ENCODE measurements at places on chromosomes 6 and 20. TPM values are rescaled to one million over a fixed set of nuclear protein-coding genes. Genes with fewer than 3 reads are reported as not detected.

DNA sequence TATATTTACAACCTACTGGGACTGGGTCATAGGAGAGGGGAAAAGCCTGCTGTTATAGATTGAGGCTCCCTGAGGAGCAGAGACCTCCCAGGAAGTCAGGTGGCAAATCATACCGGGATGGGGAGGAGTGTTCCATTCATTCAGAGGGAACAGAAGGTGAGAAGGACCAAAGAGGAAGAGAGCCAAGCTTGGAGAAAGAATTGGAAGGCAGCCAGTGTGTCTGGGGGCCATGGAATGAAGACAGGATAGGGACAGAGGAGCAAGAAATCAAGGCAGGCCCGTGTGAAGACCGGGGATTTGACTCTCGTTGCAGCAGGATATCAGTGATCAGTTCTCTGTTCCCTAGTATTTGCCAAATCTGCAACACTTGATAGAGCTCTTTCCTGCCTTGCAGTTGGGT is 5.7 kb upstream of the ZNF217 start:
- no peak for DNase-seq

- no peak for DNase-seq
These were observed 70.0 kb upstream of the AHI1 start for GRCh38 chr6:135567375-135568083.

DNA sequence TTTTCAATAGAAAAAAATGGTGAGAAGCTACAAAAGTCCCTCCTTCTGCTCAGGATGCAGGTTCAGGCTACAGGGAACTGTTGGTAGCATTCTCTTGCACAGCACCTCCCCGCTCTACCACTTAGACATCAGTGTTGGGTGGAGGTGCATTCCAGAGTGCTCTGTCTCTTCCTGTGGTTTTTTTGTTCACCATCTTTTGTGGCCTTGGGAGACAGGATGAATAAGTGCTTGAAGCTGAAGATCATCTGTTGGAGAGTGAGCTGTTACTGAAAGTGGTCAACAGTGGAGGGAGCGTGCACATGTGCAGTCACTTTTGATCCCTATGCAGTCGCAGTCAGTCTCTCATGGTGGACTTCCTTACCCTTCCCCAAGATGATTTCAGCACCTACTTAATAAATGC is 16.6 kb upstream of the BTBD3 start:
- DNase-seq = no peak

GRCh38 chr6:168278904-168279303 is 40.7 kb downstream of the DACT2 start:
- no peak for DNase-seq

DNA sequence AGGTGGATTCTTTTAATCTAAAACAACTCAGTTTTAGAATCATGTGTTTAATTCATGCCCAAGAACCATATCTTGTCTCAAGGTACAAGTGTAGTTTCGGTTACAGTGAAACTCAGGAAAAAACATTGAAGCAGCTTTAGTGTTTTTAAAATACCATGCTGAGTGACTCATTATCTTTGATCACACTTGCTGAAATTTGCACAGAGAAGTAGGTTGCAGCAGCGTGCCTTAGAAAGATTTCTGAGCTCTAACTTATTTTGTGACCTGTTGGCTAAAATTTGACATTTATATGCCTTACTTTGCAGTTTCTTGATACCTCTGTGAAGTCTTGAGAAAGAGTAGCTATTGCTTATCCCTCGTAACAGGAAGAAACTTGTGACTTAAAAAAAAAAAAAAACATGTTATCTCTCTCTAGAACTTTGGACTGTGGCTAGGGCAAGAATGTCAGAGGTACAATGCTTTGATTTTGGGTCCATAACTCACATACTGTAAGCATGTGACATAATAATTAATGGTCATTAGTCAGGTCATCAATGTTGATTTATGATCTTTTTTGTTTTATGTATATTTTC is 34.5 kb upstream of the FUCA2 start:
- DNase-seq = no peak

- peak; percentile 53 for DNase-seq
These were observed 131.8 kb downstream of the TIAM2 start for GRCh38 chr6:155126727-155127439.

DNA sequence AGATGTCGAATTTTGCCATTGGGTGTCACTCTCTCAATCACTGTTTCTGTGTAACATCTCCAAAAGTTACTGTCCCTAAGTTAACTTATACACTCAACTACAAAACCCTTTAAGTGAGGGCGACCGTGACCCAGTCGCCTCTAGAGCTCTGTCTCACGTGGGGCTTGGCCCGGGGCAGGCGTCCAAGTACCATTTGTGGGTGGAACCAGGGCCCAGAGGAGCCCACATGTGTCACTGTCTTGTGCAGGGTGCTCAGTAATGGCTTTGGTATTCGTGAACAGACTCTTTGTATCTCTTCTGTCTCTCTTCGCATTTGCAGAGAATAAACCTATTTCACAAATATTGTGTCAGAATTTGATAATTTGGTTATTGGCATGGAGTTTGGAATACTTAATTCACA is 109.9 kb upstream of the THBS2 start:
- no peak for DNase-seq

- no peak for DNase-seq
These were observed 67.6 kb downstream of the AFG1L start for GRCh38 chr6:108362455-108362854.

DNA sequence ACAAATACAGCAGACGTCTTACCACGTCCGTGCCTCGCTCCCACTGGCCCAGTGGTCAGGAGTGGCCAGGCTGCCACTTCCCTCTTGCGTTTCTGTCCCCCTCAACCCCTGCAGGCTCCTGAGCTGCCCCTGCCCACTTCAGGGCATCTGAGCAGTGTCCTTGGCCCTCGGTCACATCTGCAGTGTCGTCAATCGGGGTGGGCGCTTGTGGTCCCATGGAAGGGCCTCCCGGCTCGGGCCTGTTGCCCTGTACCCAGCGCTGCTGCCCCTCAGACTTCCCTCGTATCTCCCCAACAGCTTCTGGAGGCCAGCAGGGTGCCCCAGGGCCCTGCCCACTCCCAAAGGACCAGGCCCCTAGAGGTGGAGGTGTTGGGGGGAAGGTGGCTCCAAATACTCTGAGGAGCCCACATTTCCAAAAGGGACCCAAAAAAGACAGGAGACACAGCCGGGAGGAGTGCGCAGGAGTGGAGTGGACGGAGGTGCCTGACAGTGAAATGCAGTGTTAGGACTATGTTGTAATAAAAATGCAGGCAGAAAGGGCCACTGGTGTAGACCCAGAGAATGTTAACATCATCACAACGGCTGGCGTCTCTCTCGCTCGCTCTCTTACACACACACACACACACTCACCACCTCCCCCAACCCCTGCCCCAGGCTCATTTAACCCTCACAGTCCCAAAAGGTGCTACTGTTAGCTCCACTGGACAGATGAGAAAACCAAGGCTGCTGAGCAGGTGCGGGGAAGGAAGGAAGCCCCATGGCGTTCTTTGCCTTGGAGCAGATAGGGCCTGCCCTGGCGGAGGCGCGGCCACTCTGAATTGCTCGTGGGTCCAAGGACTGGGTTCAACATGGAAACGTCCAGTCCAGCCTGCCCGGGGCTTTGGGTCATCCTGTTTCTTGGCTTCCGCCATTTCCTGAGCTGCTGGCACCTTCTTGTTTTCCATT is 343.9 kb downstream of the ZFAND3 start:
- no peak for DNase-seq

GRCh38 chr6:28880894-28881780 is 42.6 kb downstream of the TRIM27 start:
- peak; percentile 65 for DNase-seq

GRCh38 chr20:60573003-60573680 is 614.9 kb downstream of the CDH26 start:
- no peak for DNase-seq

DNA sequence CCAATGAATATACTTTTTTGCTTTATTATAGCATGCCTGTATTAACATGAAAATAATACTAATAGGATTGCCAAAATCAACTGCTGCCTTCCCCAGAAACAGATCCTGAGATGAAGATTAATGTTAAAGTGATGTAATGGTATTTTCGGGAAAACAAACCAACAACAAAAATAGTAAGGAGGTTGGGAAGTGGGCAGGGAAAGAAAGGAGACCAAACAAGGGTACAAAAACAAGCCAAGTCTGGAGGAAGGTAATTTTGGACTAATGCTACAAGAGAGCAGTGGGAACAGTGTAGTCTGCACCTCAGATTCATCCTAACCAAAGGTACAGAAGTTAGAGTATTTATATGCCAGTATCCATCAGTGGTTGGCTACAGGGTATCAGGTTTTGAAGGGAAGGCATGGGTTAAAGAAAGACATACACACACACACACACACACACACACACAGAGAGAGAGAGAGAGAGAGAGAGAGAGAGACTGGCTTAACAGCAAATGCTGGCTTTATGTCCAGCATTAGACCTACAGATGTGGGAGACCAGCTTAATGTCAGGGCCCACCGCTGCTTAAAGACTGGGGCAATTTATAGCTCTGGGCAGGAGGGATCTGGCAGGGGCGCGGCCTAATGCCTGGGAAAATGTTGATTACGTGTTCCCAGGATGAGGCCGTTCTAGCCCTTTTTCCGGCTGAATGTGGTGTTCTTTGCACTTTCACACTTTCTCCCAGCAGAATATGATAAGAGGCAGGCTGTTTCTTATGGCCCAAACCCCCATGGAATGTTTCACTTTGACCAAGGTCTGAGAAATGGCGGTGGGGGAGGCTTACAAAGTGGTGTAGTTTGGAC is 3.8 kb upstream of the SLC17A1 start:
- DNase-seq = no peak

GRCh38 chr6:166313255-166314070 is 5.3 kb upstream of the PRR18 start:
- DNase-seq = peak; percentile 50

DNA sequence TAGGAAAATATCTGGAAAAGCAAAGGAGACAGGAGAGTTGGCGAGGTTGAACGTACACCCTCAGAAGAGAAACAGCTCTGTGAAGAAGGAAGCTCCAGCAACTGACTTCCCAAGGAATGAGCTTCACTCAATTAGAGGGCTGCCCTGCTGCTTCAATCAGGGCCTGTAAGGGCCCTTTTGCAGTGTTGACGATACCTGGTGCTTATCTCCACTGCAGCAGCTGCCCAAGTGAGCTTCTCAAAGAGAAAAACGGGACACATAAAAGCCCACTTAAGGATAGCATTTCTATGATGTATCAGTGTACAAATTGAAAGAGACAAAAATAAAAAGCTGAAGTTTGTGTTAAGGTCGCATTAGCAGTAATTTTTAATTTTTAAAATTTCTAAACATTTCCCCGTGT is 16.4 kb downstream of the SEC63 start:
- DNase-seq = no peak

GRCh38 chr6:37624606-37625574 is 72.8 kb downstream of the MDGA1 start:
- DNase-seq = peak; percentile 47

DNA sequence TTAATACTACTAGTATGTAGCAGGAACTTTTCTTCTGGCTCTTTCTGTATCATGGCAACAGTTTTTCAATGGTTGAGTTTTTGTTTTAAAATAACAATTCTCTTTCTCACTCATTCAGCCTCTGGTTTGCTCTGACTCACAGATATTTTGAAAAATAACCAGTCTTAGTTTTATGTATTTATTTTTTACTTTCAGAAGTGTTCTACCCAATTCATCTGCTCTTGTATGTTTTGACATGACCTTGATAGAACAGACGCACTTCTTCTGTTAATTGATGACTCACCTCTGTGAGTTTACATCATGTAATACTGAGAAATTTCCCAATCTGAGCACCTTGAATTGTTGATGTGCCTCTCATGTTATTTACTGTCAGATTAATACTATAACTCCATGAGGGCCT is 178.9 kb downstream of the SASH1 start:
- DNase-seq = no peak

GRCh38 chr20:59152559-59153354 is 10.9 kb upstream of the ZNF831 start:
- DNase-seq = no peak

GRCh38 chr20:33336375-33336774 is 53.4 kb downstream of the BPIFB1 start:
- no peak for DNase-seq

GRCh38 chr6:123551939-123552707 is 84.6 kb downstream of the TRDN start:
- no peak for DNase-seq

GRCh38 chr6:38012573-38012972 is 193.0 kb downstream of the ZFAND3 start:
- DNase-seq = peak; percentile 18

- no peak for DNase-seq
These were observed 74.1 kb downstream of the TTLL2 start for GRCh38 chr6:167399051-167399387.

- no peak for DNase-seq
These were observed 81.9 kb upstream of the RREB1 start for GRCh38 chr6:7025861-7026260.

GRCh38 chr6:31114541-31114878 is at the start of gene PSORS1C1:
PSORS1C1 (plus strand) TSS chr6:31114800; CDS start chr6:31129633, 14,833 bp downstream.
- DNase-seq = no peak

- DNase-seq = no peak
These were observed 522.0 kb upstream of the GJE1 start for GRCh38 chr6:141610741-141611140.

DNA sequence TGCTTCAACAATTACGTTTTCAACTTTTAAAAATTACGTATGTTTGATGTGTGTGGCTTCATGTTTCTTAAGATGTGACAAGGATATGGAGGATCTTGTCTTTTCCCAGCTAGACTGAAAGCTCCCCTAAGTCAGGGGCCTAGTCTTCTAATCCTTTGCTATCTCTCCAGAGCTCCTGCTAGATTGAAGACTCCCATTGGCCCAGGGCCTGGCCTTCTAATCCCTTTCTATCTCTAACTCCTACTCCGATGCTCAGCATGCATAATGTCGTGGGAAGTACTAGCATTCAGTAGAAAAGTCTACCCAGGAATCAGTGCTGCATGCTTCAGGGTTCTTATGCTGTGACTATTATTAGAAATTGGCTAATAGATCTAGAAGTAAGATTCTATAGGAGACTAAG is 144.8 kb upstream of the SUPT3H start:
- no peak for DNase-seq

DNA sequence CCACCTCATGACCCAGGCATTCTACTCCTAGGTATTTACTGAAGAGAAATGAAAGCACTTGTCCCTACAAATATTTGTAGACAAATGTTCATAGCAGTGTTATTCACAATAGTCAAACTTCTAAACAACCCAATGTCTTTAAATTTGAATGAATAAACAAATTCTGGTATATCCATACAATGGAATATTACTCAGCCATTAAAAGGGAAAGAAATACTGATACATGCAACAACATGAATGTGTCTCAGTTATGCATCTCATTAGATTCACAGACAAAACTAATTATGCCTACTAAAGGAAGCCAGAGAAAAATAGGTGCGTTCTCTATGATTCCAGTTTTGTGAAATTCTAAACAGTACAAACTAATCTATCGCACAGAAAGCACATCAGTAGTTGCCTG is 30.7 kb downstream of the MDFI start:
- DNase-seq = no peak

The LHFPL5 gene
- total RNA-seq = not detected

The SYCP2L gene
- not detected for total RNA-seq

The SPATS1 gene
- not detected for total RNA-seq

The LINC00237 gene
- total RNA-seq = not detected

The HSPA1L gene
- 1.5 TPM for total RNA-seq

The SPDEF gene
- not detected for total RNA-seq

The BCKDHB gene
- total RNA-seq = 15.3 TPM
